ENCODE measurements at places on chromosomes 11 and 22.

DNA sequence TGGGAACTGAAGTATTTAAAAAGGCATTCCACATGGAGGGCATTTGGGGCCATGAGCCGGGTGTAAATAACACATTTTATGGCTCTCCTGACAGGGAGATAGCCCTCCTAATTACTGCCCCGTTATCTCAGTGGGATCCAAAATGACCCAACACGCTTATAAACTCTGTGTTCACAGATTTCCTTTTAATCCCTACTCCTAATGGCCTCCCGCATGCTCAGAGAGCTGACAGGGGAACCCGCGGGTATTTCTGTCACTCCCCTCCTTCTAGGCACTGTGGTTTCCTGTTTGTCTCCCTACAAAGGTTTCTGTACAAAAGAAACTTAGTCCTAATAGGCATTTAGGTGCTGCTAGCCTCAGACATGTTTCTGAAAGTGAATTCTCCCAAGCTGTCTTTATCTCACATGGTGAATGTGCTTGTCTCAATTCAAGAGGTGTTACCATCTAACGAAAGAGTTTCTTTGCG, 202.8 kb upstream of the SEZ6L start:
- DNase-seq, result no peak

- no peak for DNase-seq
These were observed 1406.1 kb upstream of the TENM4 start for GRCh38 chr11:80846979-80847378.

DNA sequence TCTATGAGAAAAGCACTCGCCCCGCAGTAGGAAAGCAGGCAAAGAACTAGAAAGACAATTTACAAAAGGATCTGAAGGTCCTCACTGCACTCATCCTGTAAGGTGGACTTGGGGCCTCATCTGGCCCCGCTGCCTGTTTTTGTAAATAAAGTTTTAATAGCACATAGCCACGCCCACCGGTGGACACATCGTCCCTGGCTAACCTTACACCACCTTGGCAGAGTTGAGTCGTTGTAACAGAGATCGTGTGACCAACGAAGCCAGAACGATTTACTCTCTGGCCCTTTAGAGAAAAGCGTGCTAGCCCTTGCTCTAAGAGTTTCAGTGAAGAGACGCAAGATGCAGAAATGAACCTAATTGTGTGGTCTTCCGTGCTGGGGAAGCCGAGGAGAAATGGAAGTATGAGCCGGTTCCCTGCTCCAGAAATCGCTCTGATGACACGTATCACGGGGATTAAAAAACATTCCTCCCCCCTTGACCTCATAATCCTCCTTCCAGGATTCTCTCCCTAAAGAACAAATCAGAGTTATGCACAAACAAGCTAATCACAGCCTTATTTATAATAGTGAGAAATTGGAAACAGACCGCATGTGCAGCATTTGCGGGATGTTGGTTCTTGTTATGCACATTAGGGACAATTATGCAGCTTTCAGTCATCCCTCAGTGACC, 80.1 kb downstream of the CDKN1C start:
- DNase-seq, result no peak

DNA sequence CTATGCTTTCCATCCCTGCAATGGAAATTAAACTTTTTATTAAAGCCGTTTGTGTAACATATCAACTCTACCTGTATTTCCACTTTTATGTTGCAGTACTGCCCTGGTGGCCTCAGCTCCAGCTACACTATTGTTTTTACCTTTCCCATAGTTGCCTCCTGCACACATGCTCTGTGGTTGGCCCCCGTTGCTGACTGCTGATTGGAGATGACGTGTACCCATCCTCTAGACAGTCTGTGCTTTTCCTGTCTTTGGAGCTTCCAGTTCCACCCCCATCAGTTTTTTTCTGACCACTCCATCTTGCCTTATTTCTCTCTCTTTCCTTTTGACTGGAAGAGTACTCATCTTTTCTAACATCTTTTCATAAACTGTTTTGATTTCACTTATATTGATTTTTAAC, 123.8 kb downstream of the TEAD1 start:
- DNase-seq, result no peak

DNA sequence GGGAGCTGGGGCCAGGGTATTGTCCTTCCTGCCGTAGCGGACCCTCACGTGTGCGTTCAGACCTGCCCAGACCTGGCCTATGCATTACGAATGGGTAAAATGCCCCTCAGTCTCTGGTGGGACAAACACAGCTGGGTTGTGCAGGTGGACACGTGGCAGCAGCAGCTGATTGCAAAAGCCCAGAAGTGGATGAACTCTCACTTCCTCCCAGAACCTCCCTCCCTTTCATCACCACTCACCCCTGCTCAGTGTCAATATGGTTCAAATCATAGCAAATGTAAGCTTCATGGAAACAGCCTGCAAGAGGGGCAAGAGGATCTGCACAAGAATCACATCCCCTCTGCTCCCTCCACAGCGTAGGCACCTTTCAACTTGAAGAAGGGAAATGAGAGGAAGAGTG, 352.1 kb downstream of the OPCML start:
- DNase-seq, result no peak

DNA sequence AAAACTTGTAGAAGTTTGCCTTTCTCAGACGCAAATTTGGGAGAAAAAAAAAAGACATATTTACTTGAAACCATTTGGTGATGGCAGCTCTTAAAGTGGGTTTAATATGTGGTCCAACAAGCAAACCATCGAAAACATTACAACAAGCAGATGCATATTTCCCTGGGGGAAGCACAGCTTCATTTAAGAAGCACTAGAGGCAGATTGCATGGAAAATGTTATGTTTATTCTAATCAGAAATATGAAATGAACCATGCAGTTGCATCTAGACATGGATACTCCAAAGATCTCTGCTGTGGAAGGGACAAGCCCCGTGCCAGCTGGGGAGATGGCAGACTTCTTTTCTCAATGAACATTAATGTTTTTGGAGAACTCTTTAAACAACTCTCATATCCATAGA, 57.4 kb upstream of the PARVA start:
- no peak for DNase-seq

- DNase-seq, result peak; percentile 53
These were observed 7.5 kb downstream of the FREY1 start for GRCh38 chr11:45899448-45900174.

DNA sequence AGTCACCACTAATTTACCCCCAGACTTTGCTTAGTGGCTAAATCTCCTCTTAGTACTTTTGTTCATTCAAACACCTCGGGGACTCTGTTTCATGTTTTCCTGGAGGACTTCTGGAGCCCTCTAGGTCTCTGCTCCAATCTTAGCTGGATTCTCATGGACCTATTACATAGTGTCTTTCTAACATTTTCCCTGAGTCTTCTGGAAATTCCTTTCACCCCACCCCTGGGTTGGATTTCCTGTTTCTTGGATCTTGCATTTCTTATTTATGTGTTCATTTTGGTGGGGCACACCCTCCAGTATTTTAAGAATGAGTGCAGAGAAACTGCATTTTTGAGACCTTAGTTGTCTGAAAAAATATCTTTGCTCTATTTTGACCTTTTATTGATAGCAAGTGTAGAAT, 220.1 kb downstream of the BLID start:
- DNase-seq, result no peak

- DNase-seq, result no peak
These were observed 12.3 kb downstream of the RELT start for GRCh38 chr11:73388265-73389133.

DNA sequence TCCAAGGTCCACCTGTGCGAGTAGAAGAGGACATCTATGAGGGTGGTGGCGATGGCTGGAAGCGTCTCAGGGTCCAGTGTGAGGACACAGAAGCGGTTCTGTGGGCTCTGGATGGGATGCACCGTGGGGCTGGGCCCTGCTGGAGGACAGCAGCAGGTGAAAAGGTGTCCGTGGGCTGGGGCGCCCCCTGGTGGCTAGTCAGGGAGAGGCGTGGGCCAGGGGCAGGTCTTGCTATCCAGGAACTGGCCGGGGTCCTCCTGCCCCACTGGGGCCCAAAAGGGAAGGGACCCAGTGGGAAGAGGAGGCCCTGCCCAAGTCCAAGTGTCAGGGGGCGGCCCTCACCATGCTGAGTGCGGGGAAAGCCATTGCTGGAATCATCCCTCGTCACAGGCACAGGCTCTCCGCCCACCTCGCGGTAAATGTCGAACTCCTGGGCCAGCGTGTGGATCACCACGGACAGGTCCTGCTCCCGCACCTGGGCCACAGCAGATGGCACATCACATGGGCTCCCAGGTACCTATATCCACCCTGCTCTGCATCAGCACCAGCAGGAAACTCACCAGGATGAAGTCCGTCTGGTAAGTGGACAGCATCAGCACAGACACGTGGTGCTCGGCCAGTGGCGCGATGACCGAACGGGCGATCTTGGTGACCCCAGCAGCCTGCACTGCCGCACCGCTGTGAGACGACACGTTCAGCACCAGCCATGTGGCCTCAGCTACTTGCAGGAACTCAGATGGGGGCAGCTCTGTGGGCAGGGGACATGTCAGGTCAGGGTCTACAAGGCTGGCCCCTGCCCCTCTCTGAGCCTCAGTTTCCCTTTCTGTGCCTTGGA, 2.3 kb downstream of the CASTOR1 start:
- DNase-seq, result peak; percentile 79

DNA sequence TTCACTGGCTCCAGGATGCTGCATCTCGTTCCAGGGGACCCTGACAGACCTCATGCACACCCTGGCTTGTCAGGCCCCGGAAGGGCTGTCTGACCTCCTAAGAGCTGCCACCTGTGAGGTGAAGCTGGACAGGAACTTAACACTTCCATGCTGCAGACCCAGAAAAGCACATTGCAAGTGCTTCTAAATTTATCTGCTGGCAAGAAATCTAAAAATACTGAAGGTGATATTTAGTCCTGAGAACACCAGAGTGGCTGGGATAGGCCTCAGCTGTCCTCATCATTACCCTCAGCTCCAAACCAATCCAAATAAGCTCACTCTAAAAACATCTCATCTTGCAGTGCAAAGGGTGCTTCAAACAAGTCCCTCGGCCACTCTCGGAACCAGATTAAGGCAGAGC, 46.7 kb downstream of the ABTB2 start:
- DNase-seq, result no peak

DNA sequence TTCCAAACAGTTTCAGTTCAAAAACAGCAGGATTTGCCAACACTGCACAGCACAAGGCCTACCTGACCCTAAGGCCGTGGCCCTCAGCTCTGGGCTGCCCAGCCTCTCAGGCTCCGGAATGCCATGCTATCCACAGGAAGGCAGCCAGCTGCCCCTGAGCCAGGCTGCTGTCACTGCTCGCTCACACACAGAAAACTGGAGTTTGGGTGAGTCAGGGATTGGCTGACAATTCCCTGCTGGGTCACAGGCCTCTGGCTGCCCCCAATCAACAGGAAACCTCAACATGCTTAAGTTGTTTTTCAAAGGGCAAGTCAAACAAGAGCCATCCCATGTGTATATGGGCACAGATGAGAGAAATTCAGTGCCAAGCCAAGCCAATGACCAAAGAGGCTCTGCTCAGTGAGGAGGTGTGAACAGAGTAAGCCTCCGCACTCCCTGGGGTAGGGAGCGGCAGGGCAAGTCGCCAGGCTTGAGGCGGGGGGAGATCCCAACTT, 50.2 kb downstream of the RPL27A start:
- no peak for DNase-seq

- DNase-seq, result no peak
These were observed 226.9 kb upstream of the B3GAT1 start for GRCh38 chr11:134638796-134639430.

GRCh38 chr11:13440100-13440855, 22.7 kb downstream of the BTBD10 start:
- no peak for DNase-seq
